ENCODE measurements at places on chromosomes 11 and 22.

GRCh38 chr22:46008836-46009596, 32.1 kb upstream of the WNT7B start:
- no peaks in the 10 kb centered on the region for H3K27me3 ChIP-seq
- H3K4me3 ChIP-seq = no peak overlapping the region
- H3K36me3 ChIP-seq = no peaks in the 10 kb centered on the region
- peaks cover 68% of the 10 kb centered on the region for H3K4me1 ChIP-seq

GRCh38 chr11:32326522-32326921, 108.8 kb downstream of the WT1 start:
- no peaks in the 10 kb centered on the region for H3K4me1 ChIP-seq
- no peak overlapping the region for H3K27ac ChIP-seq
- H3K27me3 ChIP-seq = peaks cover 4% of the 10 kb centered on the region
- H3K36me3 ChIP-seq = no peaks in the 10 kb centered on the region
- no peak for DNase-seq

DNA sequence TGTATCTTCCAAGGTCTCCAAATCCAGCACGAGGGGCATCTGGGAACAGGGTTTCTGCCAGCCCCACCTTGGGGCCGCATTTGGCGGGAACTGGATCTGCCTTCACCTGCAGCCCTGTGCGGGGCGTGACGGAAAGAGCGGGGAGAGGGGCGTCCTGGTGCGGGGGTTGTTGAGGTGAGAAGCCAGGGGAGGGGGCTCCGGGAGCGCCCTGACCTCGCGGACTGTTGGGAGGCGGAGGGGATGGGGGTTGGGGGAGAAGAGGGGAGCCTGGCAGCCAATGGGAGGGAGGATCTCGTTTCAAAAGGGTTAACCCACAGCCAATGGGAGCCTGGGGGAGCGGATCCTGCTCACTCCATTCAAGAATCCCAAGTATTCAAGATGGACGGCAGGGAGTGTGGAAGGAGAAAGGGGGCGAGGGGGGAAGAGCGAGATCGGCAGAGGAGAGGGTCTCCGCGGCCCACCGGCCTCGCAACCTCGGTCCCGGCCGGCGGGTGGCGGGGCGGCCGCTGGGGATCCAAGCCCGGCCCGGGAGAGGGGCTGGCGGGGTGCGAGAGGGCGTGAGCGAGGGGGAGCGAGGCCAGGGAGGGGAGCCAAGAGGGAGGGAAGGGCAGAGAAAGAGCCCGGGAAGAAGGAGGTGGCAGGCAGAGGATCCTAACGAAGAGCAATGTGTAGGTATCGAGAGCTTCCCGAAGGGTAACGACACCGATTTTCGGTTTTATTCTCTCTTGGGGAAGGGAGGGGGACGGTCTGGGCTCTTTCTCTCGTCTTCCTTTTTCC, 11.5 kb downstream of the YPEL4 start:
- H3K27ac ChIP-seq = peak overlapping the region; percentile 71
- H3K27me3 ChIP-seq = no peaks in the 10 kb centered on the region
- H3K36me3 ChIP-seq = no peaks in the 10 kb centered on the region
- H3K4me3 ChIP-seq = peak overlapping the region; percentile 66

- no peaks in the 10 kb centered on the region for H3K36me3 ChIP-seq
- H3K4me1 ChIP-seq = no peaks in the 10 kb centered on the region
- no peak overlapping the region for H3K4me3 ChIP-seq
- no peaks in the 10 kb centered on the region for H3K27me3 ChIP-seq
- H3K27ac ChIP-seq = no peak overlapping the region
Observed at GRCh38 chr11:102882389-102883024, 7.7 kb upstream of the MMP12 start.

DNA sequence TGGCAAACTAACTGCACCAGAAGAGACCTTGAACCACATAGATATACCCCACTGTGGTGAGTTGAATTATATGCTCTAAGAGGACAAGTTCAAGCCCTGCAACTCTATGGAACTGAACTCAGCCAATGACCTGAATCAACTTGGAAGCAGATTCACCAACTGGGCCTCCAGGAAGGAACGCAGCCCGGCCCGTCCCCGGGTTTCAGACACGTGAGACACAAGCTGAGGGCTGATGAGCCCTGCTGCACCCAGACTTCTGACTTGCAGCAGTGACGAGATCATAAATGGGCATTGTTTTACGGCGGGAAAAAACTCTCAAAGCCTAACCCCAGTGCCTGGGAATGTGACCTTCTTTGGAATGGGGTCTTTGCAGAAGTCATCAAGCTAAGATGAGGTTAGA, 28.5 kb upstream of the GAL start:
- DNase-seq = no peak
- no peak overlapping the region for H3K4me3 ChIP-seq
- no peak overlapping the region for H3K27ac ChIP-seq
- H3K27me3 ChIP-seq = peaks cover 21% of the 10 kb centered on the region
- H3K36me3 ChIP-seq = no peaks in the 10 kb centered on the region
- H3K4me1 ChIP-seq = peaks cover 11% of the 10 kb centered on the region

- H3K4me1 ChIP-seq = peaks cover 3% of the 10 kb centered on the region
- H3K27me3 ChIP-seq = no peaks in the 10 kb centered on the region
- H3K4me3 ChIP-seq = no peak overlapping the region
- DNase-seq = no peak
- H3K27ac ChIP-seq = no peak overlapping the region
Observed at GRCh38 chr22:28768701-28769393, 3.6 kb upstream of the CCDC117 start.

DNA sequence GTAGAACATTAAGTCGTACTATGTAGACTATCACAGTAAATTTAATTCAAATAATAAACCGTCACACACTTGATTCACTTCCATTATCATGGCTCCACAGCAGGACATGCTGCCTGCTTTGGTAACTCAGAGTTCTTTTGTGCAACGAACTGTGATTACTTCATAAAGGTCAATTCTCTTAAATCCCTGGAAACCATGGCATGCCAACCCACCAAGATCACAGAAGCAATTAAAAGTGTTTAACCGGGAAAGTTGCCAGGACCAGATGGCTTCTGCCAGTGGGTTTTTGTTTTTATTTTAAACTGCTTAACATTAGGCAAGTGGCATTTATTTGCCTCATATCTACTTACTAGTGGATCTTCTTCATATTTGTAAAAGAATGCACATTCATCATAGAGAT, 1162.1 kb downstream of the DLG2 start:
- H3K27ac ChIP-seq = no peak overlapping the region
- H3K27me3 ChIP-seq = no peaks in the 10 kb centered on the region

DNA sequence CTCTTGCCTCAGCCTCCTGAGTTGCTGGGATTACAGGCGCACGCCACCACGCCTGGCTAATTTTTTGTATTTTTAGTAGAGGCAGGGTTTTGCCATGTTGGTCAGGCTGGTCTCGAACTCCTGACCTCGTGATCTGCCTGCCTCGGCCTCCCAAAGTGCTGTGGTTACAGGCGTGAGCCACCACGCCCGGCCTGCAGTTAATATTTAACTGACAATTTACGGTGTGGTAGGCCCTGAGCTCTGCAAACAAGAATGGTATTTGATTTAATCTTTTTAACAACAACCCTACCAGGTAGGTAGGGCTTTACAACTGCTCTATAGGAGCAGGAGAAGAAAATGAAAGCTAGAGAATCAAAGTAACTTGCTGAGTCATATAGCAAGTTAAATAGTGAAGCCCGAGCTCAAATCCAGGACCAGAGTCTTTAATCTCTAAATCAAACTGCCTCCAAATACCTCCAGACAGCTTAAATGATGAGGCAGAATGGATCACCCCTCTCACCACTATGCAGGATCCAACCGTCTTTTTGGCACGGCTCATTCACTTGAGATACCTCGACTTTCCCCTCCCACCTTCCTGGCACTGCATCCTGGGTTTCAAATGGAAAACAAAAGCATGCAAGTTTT, 9.4 kb downstream of the UEVLD start:
- H3K36me3 ChIP-seq = peaks cover 25% of the 10 kb centered on the region
- no peak overlapping the region for H3K27ac ChIP-seq
- no peak for DNase-seq
- H3K27me3 ChIP-seq = no peaks in the 10 kb centered on the region

- no peak overlapping the region for H3K4me3 ChIP-seq
- H3K27me3 ChIP-seq = no peaks in the 10 kb centered on the region
- no peaks in the 10 kb centered on the region for H3K36me3 ChIP-seq
- H3K4me1 ChIP-seq = no peaks in the 10 kb centered on the region
- no peak overlapping the region for H3K27ac ChIP-seq
Observed at GRCh38 chr11:79747406-79747805, 306.6 kb upstream of the TENM4 start.

- H3K4me3 ChIP-seq = no peak overlapping the region
- no peak for DNase-seq
- no peaks in the 10 kb centered on the region for H3K36me3 ChIP-seq
- no peak overlapping the region for H3K27ac ChIP-seq
- H3K4me1 ChIP-seq = no peaks in the 10 kb centered on the region
Observed at GRCh38 chr11:113895367-113896155, 9.0 kb upstream of the HTR3B start.

- DNase-seq = no peak
- no peaks in the 10 kb centered on the region for H3K27me3 ChIP-seq
- peaks cover 65% of the 10 kb centered on the region for H3K4me1 ChIP-seq
- H3K4me3 ChIP-seq = no peak overlapping the region
Observed at GRCh38 chr11:120120805-120121335, 17.0 kb downstream of the TRIM29 start.

DNA sequence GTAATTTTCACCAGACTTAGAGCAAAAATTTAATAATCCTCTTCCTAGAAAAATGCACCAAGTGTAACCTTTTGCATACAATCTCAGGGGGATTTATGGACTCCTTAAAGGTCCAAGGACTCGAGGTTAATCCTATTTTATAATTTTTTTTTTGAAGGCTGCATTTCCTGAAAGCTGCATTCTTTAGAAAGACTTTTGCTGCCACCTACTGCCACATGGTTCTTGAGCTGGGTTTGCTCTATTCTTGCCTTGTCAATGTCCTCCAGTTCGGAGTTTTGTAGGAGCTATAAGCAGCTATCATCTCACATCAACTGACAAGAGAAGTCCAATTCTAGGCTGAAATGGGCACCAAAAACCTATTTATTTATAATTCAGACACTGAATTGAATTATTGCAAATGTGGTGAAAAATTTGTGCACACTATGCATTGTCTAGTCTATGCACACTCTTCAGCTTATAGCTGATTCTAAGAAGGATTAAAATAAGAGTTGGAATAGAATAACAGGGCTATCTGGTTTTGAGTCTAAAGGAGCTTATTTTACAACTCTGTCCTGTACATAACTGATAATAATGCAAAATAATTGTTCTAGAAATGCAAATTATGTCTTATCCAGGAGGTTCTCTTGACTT, 31.3 kb downstream of the TRAF6 start:
- H3K4me1 ChIP-seq = peaks cover 9% of the 10 kb centered on the region
- H3K36me3 ChIP-seq = peaks cover 4% of the 10 kb centered on the region
- no peak overlapping the region for H3K4me3 ChIP-seq
- no peak for DNase-seq

DNA sequence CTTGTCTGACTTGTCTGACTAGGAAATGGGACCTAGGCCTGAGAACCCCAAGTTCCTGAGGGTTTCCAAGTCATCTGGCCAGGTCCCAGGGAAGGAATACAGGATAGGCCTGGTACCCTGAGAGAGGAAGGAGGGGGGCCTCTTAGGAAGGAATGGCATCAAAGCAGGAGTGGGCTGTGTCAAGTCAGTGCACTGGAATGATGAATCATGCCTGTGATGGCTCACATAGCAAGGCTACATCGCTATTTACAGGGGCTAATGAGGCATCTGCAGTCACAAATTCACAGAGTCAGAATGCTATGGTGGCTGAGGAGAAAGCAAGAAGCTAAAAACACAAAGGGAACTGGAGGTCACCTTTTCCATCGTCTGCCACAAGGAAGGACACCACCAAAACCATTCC, 247.3 kb downstream of the NXPE2 start:
- DNase-seq = no peak
- no peaks in the 10 kb centered on the region for H3K4me1 ChIP-seq
- no peak overlapping the region for H3K27ac ChIP-seq
- no peaks in the 10 kb centered on the region for H3K27me3 ChIP-seq
- H3K36me3 ChIP-seq = no peaks in the 10 kb centered on the region

DNA sequence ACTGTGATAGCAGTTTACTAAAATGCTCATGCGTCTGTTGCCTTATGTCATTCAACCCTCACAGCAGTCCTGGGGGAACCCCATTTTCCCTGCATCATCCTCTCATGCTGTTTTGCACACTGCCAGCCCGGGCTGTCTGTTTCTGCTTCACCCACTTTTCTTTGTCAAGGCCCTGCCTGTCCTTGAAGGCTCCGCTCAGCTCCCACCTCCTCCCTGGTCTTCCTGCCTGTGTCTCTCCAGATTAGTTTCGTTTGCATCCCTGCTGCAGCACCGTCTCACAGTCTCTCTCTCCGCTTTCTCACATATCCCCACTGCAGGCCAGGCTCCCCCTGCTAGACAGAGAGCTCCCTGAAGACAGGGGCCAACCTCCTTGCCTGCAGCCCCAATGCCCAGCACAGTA, 29.9 kb downstream of the SERPINH1 start:
- H3K27ac ChIP-seq = no peak overlapping the region
- DNase-seq = no peak
- no peaks in the 10 kb centered on the region for H3K27me3 ChIP-seq
- H3K4me1 ChIP-seq = no peaks in the 10 kb centered on the region

DNA sequence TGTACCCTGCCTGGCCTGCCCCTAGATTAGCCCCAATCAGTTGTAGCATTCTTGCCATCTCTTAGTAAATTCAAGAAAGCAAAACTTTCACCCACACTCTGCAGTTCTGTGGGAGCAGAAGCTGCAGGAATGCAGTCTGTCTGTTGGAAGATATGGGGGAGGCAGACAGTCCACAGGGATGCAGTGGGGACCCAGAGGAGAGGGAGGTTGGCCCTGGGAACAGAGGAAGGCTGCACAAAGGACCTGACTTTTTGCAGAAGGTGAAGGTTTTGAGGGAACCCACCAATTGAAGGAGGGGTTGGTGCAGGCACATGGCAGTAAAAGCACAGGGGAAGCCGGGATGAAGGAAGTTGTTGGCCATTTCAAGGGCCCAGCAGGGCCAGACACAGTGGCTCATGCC, 16.5 kb downstream of the SNAP29 start:
- H3K27me3 ChIP-seq = no peaks in the 10 kb centered on the region
- H3K4me1 ChIP-seq = no peaks in the 10 kb centered on the region
- no peak overlapping the region for H3K27ac ChIP-seq
- H3K4me3 ChIP-seq = no peak overlapping the region

- peaks cover 15% of the 10 kb centered on the region for H3K4me1 ChIP-seq
- peak; percentile 85 for DNase-seq
- H3K36me3 ChIP-seq = no peaks in the 10 kb centered on the region
Observed at GRCh38 chr22:19607192-19608002, 83.2 kb upstream of the CLDN5 start.

GRCh38 chr11:85316967-85317366, 310.2 kb downstream of the DLG2 start:
- H3K27ac ChIP-seq = no peak overlapping the region
- no peaks in the 10 kb centered on the region for H3K27me3 ChIP-seq
- H3K4me1 ChIP-seq = no peaks in the 10 kb centered on the region
- H3K4me3 ChIP-seq = no peak overlapping the region

DNA sequence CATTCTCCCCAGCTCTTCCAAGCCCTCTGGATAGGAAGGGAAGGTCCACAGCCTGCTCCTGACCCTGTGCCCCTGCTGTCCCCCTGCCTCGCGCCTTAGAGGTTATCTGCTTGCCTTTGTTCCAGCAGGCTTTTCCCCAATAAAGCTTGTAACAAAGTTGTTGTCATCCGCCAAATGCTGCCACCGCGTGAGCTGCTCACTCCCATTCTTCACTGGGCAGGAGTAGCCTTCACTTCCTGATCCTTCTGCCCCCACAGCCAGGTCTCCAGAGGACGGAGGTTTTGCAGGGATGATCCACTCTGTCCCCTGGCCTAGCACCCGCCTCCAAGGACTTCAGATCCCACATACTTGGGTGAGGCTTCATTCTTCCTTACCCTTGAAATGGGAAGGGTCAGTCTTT, 94.0 kb upstream of the RASSF10 start:
- peak overlapping the region; percentile 34 for H3K27ac ChIP-seq
- H3K4me1 ChIP-seq = peaks cover 16% of the 10 kb centered on the region
- H3K27me3 ChIP-seq = no peaks in the 10 kb centered on the region
- DNase-seq = no peak
- H3K4me3 ChIP-seq = no peak overlapping the region

All from suprapubic skin (tissue), 4 donors.